ENCODE measurements at places on chromosomes 3 and 15.

DNA sequence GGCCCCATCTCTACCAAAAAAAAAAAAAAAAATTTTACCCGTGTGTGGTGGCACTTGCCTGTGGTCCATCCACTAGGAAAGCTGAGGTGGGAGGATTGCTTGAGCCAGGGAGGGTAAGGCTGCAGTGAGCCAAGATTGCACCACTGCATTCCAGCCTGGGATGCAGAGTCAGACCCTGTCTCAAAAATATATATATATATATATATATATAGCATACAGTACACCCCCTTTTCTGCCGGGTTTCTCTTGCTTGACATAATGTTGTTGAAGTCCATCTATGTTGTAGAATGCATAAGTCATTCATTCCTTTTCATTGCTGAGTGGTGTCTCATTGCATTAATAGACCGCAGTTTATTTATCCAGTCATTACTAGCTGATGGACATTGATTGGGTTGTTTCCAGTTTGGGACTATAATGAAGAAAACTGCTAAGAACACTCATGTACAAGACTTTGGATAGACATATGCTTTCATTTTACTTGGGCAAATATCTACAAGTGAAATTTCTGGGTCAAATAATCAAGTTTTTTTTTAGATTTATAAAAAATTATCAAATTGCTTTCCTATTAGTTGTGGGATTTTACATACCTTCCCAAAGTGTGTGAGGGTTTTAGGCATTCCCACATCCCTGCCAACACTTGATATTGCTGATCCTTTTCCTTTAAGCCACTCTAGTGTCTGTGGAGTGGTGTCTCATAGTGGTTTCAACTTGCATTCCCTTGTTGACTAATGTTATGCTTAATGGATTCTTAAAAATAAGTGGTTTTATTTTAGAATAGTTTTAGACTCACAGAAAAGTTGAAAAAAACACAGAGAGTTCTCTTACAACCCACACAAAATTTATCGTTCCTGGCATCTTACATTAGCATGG lies 2.1 kb upstream of the PRR20G start:
- DNase-seq = no peak

GRCh38 chr3:124882816-124883747 lies 4.1 kb downstream of the ITGB5 start:
- no peak for DNase-seq

- DNase-seq = no peak
Observed at GRCh38 chr15:82936966-82937711, 15.4 kb downstream of the HOMER2 start.

GRCh38 chr15:40338921-40339620 lies 1.7 kb downstream of the CCDC9B start:
- no peak for DNase-seq

- DNase-seq = no peak
Observed at GRCh38 chr3:11661827-11662226, 18.1 kb upstream of the VGLL4 start.

DNA sequence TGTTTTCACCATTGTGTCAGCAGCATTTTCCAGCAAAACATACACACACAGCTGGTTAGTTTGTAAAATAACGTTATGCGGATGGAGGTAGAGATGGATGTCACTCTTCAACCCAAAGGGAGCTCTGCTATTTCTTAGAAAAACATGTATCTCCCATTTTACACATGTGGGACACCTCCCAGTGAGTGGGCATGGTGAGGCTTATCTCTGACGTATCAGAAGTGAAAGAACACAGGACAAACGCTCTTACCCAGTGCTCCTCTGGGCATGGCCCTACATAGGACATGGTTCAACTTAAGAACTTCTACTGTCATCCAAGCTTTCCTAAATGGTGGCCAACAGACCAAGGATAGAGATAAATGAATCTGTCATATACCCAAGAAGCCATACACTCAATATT lies 2.1 kb downstream of the FAM240A start:
- DNase-seq = no peak

Measured in NCI-H187 (cell line).